Activated CD4-positive, alpha-beta T cell treated with anti-CD3 and anti-CD28 coated beads, Interleukin-2, amount 10 ng/mL, durations not matched to agents 7 days and 5 days (primary cell): ENCODE measurements at places on chromosomes 16 and 17.

DNA sequence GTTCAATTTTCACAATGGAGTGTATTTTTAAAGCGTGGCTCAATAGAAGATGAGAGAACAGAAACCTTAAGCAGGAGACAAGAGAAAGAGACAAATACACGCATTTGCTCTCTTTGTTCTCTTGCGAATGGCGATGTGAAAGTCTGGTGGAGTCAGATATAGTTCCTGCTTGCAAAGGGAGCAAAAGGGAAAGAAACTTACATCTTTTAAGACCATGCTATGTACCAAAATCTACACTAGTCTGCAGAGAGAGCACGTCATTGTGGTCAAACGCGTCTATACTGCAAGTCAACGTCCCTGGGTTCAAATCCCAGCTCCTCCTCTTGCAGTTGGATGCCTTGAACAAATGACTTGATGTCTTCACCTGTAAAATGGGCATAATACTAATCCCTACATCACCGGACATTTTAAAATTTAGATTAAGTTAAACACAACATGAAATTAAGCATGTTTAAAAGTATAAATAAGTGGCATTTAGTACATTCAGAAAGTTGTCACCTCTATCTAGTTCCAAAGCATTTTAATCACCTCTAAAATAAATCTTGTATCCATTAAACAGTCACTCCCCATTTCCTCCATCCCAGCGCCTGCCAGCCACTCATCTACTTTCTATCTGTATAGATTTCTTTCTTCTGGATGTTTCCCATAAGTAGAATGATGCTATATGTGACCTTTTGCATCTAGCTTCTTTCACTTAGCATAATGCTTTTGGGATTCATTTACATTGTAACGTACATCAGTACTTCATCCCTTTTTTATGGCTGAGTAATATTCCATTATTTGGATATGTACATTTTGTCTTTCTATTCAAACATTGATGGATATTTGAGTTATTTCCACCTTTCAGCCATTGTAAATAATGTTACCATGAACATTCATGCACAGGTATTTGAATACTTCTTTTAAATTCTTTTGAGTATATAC is 406.9 kb downstream of the TMEM114 start:
- no peaks in the 10 kb centered on the region for H3K4me1 ChIP-seq
- no peaks in the 10 kb centered on the region for H3K36me3 ChIP-seq

- H3K27ac ChIP-seq, result no peak overlapping the region
- H3K4me3 ChIP-seq, result no peak overlapping the region
- no peaks in the 10 kb centered on the region for H3K4me1 ChIP-seq
- H3K36me3 ChIP-seq, result no peaks in the 10 kb centered on the region
- DNase-seq, result no peak
- no peaks in the 10 kb centered on the region for H3K27me3 ChIP-seq
Observed at GRCh38 chr17:74260525-74260850, 13.5 kb upstream of the DNAI2 start.

DNA sequence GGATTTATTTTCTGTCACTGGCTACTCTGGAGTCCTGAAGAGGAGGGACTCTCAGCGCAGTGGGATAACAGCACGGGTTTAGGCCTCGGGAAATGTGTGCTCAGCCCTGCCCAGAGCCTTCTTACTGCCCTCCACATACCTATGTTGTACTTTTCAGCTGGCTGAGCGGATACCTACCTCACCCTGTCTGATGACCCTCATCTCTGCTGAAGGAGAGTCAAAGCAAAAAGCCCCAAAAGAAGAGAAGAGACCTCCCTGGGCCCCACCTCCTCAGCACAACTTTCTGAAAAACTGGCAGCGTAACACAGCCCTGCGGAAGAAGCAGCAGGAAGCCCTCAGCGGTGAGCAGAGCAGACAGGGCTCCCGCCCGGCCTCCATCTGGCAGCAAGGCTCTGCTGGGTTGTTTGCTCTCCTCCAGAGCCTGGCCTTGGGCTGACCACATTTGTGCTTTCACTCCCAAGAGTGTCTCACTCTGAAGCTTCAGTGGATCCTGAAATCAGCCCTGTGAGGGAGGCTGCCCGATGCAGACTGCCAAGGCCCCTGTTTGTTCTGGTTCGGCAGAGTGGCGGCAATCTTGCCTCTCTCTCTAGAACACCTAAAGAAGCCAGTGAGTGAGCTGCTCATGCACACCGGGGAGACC is 10.3 kb downstream of the MYCBPAP start:
- DNase-seq, result no peak
- H3K4me1 ChIP-seq, result peaks cover 12% of the 10 kb centered on the region
- no peak overlapping the region for H3K27ac ChIP-seq
- no peaks in the 10 kb centered on the region for H3K27me3 ChIP-seq

GRCh38 chr16:1043881-1044451 is 28.6 kb upstream of the SSTR5 start:
- H3K4me1 ChIP-seq, result no peaks in the 10 kb centered on the region
- H3K27me3 ChIP-seq, result no peaks in the 10 kb centered on the region
- H3K27ac ChIP-seq, result no peak overlapping the region
- DNase-seq, result no peak

DNA sequence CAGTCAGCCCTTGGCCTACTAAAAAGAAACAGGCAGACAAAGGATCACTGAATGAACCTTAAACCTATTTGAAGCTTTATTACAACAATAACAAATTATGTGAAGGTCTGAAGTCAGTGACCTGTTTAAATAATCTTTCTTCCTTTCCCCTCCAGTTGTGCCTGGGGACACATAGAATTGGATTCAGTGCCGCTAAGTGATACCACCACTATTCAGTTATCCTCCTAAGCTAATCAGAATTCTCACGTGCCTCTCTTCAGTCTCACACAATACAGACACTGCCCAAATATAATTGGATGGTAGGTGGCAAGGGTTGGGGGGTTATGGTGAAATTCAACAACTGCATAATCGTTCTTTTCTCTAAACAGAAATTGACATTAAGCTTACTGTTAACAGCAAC is 11.4 kb downstream of the TXNDC11 start:
- DNase-seq, result no peak
- H3K36me3 ChIP-seq, result peaks cover 70% of the 10 kb centered on the region
- H3K4me1 ChIP-seq, result peaks cover 67% of the 10 kb centered on the region
- H3K27ac ChIP-seq, result no peak overlapping the region
- no peaks in the 10 kb centered on the region for H3K27me3 ChIP-seq

DNA sequence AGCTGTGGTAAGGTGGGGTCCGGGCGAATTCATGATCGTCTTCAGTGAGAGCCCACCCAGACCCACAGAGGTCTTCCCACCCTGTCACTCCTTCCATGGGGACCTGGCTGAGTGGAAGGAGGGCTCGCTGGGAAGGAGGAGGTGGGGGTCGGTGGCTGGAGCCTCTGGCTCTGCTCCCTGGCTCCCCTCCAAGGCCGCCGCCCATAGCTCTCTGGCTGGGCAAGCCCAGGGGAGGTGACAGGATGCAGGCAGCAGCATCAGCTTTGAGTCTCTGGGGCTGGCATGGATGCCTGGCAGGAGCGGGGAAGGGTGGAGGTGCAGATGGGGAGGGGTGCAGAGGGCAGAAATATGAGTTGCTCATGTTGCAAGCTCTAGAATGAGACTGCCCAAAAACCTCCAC is 147.0 kb downstream of the ENGASE start:
- peaks cover 2% of the 10 kb centered on the region for H3K4me1 ChIP-seq
- DNase-seq, result no peak
- peaks cover 16% of the 10 kb centered on the region for H3K27me3 ChIP-seq
- H3K4me3 ChIP-seq, result no peak overlapping the region
- H3K36me3 ChIP-seq, result no peaks in the 10 kb centered on the region

- no peak overlapping the region for H3K4me3 ChIP-seq
- no peak for DNase-seq
- H3K4me1 ChIP-seq, result peaks cover 5% of the 10 kb centered on the region
- no peaks in the 10 kb centered on the region for H3K27me3 ChIP-seq
Observed at GRCh38 chr17:64767269-64767997, 105.3 kb upstream of the SMURF2 start.
